ENCODE measurements at places on chromosomes 7 and 10.

GRCh38 chr7:133409421-133409820 lies 156.5 kb downstream of the EXOC4 start:
- no peak for DNase-seq

DNA sequence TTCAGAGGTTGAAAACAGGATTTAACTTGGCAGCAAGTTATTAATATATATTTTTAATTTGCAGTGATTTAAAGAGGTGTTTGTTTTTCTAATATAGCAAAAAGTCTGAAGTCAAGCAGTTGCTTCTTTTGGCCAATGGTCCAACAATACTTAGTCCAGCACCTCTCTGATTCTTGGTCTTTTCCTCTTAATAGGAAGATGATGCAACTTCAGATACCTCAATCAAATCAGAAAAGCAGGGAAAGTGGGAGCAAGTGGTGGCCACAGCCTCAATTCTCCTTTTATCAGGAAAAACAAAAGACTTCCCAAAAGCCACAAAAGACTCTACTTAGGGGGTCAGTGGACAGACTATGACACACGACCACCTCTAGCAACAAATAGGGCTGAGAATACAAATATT lies 133.6 kb upstream of the LRGUK start:
- no peak for DNase-seq

- DNase-seq = no peak
These were observed 164.0 kb downstream of the SKAP2 start for GRCh38 chr7:26700386-26700785.

DNA sequence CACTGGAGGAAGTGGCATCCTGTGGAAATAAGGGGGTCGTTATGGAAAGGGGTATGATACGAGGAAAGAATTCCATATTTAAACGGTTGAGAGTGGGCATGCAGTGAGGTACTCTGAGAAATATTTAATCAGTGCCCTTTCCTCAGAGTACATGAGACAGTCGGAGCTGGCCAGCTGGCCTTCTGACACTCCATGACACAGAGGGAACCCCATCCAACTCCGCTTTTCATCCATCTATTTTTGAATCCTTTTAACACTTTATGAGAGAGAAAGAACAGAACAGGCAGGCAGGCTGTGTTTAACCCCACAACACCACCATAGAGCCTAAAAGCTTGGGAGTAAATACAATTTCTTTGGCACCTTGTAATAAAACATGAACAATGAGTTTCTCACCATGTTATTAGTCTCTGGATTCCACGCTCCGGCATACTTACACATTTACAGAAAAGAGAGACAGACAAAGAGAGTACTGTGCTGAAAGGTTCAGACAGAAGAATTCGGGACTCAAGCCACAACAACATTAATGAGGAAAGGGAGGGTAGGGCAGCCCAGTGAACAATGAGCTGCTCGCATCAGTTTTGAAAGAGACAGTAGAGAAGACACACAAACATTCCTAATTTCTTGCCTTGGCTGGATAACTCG lies 124.2 kb upstream of the PDLIM1 start:
- no peak for DNase-seq

DNA sequence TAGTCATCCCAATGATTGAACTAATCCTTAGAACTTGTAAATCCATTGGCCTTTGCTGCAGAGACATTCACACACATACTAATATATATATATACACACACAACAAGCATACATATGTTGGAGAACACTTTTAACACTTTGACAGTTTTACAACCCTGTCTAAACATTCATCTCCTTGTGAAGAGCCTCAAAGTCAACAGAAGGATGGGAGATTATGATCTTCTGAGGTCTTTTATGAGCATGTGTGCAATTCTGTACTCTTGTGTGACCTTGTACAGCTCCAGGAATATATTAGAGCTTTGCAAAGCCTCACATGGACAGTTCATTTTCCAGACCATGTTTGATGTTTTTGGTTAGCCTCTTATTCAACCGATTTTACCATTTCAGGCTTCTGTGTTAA lies 589.0 kb downstream of the NXPH1 start:
- no peak for DNase-seq

DNA sequence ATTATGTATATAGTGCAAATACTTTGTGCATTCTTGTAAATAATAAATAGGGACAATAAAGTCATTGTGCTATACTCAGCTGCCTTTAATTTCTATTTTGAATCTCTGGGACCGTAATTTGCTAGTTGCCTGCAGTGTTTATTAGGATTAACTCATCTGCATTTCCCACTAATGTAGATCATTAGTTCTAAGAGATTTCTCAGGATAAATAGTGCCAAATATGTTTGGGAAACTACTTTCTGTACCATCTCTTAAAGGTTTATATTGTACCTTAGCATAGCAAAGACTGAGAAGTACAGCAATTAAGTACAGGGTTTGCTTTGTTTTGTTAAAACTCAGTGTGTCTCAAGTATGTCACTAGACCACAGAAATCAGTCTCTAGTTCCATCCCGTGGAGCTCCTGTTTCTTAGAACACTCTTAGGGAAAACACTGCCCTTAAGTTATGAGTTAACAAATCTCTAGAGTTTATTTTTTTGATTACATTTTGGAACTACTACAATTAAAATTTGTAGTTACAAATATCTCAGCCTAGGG lies 26.0 kb downstream of the ADD3 start:
- no peak for DNase-seq
